ENCODE measurements at places on chromosomes 12 and 14.

GRCh38 chr12:128383357-128383937, 116.5 kb downstream of the TMEM132C start:
- DNase-seq = no peak

DNA sequence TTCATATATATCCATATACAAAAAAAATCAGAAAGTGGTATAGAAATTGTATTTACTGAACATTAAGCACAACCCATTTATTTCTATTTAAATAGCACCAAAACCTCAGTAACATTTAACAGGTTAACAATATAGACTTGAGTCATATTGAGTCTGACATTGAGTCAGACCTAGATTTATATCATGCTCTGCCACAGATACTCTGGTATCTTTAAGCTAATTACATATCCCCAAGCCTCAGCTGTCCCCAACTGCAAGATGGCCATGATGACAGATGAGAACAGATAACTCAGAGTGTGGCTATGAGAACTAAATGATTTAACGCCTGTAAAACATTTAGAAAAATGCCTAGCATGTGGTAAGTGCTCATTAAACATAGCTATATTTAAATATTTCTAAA, 40.3 kb downstream of the IFNG start:
- no peak for DNase-seq

GRCh38 chr14:50836515-50836914, 5.6 kb upstream of the NIN start:
- no peak for DNase-seq

DNA sequence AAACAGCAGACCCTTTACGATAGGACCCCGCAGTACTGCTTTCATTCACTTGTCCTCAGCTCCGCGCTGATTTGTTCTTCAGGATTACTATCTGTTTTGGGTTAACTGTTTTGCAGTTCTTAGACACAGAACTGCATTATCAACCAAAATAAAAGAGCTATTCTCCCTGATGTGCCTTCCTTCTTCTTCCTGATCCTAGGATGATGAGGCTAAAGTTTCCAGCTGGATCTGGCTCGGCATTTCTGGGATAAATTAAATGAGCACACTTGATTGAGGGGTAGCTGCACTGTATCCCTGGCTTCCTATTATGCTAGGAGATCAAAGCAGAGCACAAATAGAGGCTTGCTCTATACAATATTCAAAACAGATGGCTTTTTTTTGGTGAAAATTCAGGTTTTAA, 165.7 kb downstream of the FBXL14 start:
- DNase-seq = no peak

GRCh38 chr12:2523317-2523716, 271.5 kb upstream of the FKBP4 start:
- no peak for DNase-seq

All from tibial artery (tissue), 4 donors.